Fibroblast of skin of back (primary cell): ENCODE measurements at places on chromosomes 1 and 21.

DNA sequence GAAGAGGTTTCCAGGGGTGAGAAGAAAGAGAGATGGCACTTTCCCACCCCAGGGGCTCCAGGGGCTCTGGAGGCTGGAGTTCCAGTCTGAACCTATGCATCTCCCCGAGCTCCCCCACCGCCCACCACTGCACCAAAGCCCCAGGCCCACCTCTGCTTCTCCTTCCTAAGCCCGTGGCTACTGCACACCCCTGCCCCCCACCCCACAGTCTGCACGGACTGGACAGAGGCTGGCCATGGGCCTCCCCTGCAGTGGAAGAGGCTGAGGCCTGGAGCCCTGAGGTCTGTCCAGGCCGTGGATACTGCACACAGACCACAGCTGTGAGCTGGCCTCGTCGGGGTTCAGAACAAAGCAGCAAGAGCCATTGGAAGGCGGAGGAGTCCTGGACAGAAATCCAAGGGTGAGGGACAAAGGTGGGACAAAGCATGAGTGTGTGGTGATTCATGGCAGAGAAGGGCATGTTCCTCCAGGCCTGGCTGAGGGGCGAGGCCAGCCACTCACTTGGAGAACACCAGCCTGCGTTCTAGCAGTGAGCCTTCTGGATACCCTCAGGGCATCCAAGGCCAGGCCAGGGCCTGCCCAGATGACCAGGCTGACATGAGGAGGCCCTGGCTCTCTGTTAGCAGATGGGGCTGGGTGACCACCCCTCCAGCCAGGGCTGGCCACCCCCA, 244.8 kb upstream of the VAMP3 start:
- no peak for DNase-seq

GRCh38 chr1:231162970-231163829, 1.3 kb downstream of the TRIM67 start:
- no peak for DNase-seq

GRCh38 chr1:21237446-21238088, 52.7 kb downstream of the ECE1 start:
- DNase-seq: no peak

- no peak for DNase-seq
These were observed 35.6 kb downstream of the SNAP47 start for GRCh38 chr1:227770812-227771211.

DNA sequence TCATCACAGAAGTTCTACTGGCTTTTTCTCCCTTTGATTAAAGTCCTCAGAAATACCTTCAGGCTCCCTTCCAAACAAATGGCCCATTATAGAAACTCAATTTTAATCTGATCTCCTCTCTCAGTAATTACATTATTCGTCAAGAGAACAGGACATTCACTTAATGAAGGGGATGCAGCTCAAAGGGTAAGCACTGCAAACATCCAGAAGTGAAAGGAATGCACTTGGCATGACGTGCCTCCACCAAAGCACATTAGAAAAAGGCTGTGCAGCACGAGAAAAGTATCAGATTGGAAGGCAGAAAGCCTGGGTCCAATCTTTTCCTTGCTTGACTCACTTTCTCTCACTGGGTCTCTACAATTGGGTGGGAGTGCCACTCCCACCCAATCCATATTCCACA, 222.6 kb upstream of the BEND5 start:
- DNase-seq: no peak

DNA sequence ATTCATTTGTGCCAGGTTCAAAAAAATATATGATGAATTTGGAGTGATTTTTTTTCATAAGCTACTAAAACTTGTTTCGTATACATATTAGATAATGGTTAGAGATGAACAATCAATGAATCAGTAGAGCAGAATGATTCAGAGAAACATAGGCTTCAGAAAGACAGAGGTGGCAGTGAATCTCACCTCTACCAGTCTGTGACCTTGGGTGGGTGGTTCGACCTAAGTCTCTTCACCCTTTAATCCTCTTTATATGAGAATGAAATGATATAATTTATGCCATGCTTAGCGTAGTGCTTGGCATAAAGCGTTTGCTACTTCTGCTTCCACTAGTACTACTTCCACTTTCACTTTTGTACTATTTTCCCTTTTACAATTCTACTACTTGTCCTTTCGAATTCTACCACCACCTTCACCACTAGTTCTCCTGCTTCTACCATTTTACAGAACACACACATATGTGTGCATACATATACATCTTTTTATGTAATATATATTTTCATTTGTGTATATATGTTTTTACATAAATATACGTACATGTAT, 45.1 kb downstream of the FYB2 start:
- no peak for DNase-seq

DNA sequence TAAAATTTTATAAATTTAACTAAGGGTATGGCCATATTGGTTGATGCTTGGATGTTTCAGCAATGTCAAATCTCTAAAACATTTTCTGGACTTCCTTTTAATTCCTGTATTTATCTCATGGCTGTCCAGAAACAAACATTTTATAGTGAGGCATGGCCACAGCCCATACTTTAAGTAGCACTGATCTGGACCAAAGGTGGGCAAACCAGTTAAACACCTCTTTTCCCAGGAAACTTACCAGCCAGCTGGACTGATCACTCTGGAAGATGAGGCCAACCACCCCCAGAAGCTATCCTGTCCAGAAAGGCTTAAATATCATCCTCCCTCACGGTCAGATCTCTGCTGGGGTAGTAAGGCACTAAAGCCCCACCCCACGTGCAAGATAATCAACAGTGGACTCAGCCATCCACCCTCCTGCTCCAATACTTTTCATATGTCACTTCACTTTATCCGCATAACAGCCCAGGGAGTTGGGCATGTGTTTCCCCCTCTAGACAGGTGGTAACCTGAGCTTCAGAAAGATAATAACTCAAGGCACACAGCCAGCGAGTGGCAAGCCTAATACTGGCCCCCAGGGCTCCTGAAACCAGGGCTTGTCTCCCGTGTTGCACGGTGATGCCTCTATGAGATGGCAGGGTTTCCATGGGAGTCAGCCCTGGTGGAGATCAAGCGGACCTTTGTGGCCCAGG, 120.5 kb upstream of the NGF start:
- no peak for DNase-seq

- DNase-seq: no peak
These were observed 22.1 kb downstream of the SOX13 start for GRCh38 chr1:204094856-204095634.

DNA sequence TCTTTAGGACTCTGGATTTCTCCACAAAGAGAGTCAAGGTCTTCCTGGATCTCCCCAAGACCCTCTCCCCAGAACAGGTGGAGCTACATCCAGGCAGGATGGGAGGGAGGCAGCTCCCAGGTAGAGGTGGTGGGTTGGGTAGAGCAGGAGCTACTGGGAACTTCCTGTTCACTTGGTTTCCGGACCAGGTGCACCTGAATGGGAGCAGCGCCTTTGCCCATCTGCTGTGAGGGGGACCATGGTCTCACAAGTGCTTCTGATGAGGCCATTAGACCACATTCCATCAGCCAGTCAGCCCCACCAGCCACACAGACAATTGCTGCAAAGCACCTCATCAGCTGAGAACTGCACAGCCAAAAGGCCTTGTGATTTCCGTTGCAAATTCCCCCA, 188.8 kb downstream of the MATN1 start:
- DNase-seq: no peak

DNA sequence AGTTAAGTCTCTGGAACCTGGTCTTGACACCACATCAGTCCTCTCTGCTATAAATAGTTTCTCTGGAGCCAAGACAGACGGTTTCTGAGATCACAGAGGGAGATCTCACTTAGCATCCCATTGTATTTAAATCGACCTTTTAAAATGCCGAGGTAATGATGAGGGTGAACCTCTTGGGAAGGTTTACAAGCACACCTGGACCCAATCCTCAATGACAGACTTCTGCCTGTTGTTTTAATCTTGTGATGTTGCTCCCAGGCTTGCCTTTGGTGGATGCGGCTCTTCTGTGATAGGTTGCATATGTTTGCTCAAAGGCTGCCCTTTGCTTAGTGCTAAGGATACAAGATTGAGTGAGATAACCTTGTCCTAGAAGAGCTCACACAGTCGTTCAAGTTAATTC, 104.6 kb upstream of the L1TD1 start:
- no peak for DNase-seq

DNA sequence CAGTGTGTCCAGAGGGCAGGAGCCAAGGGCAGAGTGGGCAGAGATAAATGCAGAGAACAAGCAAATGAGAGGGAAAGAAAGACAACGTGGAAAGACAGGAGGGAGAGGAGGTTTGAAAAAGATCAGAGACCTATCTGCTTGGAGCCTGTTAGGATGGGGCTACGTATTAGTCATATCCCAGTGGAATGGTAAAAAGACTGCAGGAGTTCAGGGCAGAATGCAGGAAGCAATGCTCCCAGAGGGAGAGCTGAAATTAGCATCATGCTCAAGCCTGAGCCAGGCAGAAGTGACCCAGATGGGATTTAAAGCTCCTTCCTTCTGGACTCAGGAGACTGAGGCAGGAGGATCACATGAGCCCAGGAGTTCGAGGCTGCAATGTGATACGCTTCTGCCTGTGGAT, 261.3 kb upstream of the CHRM3 start:
- DNase-seq: peak; percentile 2

GRCh38 chr1:247435030-247435758, 19.2 kb downstream of the NLRP3 start:
- no peak for DNase-seq

- DNase-seq: peak; percentile 81
These were observed 14.6 kb downstream of the NGF start for GRCh38 chr1:115323366-115324004.

GRCh38 chr1:212179394-212180076, 105.7 kb upstream of the PPP2R5A start:
- DNase-seq: peak; percentile 97

- peak; percentile 40 for DNase-seq
These were observed 68.2 kb downstream of the POFUT2 start for GRCh38 chr21:45219517-45219916.

GRCh38 chr1:93821423-93822144, 57.4 kb downstream of the DNTTIP2 start:
- no peak for DNase-seq

GRCh38 chr1:41918450-41919043, at the start of gene HIVEP3:
Gene HIVEP3, minus strand, starts transcription at chr1:41918922.
- DNase-seq: peak; percentile 39

DNA sequence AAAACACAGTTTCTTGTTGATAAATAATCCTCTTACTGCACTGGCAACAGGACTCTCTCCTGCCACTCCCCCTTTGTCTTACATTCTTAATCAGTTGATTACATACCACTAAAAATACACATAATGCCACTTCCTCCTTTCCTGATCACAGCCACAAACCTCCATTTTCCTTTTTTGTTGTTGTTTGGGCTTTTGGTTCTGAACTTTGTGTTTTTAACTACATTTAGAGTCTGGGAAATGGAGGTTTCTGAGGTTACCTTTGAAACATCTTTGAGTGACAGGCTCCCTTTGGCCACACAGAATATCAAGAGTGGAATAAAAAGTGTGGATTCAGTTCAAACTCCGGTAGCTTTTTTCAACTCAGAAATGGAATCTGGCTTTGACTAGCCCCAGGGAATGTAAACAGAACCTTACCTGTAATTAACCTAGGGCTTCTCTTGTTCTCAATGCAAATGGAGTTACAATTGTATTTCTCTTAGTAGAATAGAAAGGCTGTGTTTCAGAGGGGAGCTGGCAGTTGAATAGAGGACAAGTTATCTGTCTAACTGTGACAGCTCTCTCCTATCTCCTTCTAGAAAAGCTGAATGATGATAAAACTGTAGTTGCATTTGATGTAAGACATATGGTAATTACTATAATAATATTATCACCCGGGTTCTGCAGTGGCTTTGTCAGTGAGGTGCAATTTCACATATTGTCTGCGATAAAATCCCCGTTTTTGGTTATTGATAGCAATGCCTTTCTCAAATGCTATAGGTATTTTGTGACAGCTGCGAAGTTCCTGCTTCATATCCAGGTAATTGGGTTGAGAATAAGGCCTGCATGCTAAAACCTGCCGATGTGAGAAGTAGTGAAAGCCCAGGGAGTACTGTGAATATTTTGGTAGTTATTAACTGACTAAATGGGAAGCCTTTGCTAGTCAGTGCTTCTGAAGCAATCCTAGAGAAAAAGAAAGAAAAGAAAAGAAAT, 66.9 kb downstream of the ST6GALNAC5 start:
- no peak for DNase-seq

DNA sequence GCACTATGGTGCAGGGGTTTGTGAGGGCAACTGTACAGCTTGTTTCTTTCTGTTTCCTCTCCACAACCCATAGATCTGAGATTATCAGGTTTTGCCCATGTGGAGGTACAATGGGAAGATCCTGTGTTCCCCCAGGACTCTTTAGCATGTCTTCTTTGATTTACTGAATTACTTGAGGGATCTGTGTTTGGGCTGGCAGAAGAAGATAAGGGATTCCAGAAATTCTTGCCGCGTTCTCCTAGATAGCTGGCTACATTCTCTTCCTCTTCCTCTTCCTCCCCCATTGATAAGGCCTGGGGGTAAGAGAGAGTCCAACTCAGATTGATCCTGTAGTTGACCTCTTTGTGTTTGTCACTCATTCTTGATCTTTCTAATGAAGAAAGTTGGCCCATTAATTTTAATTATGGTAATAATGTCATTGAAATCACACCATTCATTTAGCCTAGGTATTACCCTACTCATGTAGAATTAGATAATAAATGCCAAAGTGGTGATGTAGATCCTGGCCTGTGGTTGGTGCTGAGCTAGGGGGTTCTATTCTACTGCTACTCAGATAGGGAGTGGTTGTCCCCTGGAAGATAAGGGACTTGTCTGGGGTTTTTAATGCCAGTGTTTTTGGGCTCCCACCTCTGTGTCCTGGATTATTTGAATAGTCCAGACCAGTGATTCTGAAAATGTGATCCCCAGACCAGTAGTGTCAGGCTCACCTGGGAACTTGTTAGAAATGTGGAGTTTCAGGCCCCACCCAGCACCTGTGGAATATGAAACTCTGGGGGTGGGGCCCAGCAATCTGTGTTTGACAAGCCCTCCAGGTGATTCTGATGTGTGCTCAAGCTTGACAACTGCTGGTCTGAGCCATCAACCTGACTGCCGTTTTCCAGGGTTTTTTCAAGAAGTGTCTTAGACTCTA, 122.2 kb downstream of the NOS1AP start:
- DNase-seq: no peak

DNA sequence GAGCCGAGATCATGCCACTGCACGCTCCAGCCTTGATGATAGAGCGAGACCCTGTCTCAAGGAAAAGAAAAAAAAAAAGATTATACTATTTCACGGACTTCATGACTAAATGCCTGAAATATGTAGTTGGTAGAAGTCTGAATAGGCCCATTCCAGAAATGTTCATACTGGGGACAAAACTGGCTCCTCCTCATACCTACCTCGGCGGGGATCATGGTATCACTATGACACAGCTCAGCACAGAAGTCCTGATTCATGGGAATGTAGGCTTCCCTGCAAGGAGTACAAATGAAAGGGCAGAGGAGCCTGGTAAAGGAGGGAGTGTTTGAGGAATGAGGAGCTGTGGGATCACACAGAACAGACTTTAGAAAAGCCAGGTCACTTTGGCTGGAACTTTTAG, 5.0 kb downstream of the SPATA46 start:
- DNase-seq: peak; percentile 73
